Immature natural killer cell (primary cell): ENCODE measurements at places on chromosomes 7 and 10.

GRCh38 chr10:23516530-23516929 is 77.7 kb downstream of the OTUD1 start:
- DNase-seq: no peak

DNA sequence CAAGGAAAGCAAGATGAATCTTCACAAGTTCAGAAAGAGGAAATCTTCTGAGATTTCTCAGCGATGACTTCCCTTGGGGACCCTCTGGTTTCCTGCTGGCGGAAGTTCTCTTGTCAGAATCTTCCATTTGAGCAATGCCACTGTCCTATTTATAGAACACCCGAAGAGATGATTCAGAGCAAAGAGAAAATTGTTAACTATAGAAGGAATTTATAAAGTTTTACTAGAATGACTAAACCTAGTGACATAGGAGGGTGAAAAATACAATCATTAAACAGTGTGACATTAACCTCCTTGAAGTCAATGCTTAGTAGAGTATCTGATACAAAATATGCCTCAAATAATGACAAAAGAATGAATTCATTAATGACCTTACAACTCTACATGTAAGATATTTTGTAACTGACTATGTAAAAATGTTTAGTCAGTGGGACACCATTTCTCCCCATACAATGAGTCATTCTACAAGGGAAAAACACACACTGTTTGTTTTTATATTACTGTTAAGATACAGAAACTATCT is 206.5 kb upstream of the CNTNAP2 start:
- DNase-seq: no peak

DNA sequence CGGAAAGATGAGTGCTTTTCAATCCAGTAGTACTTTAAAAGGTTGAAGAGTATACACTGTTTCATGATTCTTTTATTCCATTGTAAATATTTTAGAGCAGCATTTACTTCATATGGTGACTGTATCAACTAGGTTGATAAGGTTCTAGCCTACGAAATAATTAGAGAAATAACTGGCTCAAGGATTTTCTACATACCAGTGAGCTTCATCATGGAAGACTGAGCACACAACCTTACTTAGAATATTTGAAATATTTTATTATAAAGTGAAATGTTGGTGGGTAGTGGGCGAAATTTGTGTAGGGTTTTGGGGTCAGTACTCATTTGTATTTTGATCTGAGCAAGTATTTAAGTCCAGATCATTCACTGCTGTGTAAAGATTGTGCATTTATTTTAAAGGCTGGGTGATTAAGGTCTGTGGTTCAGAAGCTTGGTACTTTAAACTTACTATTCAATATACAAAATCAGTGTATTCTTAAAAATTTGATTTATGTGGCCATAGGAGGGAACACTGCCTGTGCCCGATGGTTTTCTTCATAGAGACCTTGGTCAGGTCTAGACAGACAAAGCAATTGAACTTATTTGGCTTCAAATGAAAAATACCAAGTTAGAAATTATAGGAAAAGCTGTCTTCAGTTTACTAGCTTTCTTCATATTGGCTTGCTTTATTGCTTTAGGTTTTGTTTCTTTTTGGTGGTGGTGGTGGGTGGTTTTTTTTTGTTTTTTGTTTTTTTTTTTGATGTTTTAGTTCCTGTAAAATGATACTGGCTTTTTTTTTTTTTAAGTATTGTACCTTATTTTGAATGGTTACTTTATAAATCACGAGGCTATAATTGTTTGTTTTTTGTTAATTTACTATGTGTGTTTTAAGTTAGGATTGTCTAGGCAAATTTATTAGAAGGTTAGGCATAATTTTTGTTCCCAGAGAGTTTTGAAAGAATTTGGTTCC is 3.0 kb downstream of the KMT2E start:
- DNase-seq: no peak

DNA sequence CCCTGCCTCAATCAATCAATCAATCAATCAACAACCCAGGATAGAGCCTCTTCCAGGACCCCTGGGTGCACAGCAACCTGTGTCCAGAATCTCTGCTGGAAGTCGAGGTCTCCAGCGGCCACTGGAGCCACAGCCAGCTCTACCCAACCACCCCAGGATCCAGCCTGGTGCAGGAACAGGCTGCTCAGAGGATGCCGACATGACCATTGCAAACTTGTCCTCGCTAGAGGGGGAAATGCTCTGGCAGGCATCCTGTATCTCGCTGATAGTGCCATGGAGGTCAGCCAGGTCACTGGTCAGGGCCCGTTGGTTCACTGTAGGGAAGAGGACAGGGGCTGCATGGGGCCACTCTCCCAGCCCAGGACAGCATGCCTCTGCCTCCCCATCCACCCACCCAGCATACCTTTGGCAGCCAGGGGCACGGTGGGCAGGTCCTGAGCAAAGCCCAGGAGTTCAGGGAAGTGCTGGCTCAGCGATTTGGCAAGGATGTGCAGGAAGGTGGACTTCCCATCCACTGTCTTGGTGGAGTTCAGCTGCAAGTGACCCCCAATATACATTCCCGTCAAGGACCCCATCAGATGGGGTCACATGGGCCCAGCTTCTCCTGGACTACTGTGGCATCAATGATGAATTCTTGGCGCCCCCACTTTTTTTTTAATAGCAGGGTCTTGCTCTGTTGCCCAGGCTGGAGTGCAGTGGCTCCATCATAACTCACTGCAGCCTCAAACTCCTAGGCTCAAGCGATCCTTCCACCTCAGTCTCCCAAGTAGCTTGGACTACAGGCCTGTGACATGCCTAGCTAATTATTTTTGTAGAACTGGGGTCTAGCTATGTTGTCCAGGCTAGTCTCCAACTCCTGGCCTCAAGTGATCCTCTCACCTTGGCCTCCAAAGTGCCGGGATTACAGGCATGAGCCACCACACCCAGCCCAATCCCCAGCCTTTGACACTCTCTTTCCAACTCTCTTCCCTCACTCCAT is 49.4 kb downstream of the GRID2IP start:
- DNase-seq: no peak

DNA sequence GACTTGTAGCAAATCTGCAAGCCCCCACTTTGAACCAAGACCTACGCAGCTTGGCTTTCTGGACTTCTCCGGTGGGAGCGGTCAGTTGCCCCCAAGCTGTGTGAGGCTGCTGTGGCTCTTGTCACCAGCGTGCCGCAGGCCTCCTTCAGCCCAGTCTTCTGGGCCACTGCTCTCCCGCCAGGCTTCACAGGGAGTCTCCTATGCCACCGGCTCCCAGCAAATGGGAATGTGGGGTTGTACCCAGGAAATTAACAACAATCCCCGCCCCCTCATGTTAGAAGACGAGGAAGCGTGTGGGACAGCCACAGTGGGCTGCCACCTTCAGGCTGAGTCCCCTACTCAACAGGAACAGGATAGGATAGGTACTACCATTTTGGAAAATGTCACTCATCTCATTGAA is 4.2 kb downstream of the WDR86 start:
- no peak for DNase-seq

DNA sequence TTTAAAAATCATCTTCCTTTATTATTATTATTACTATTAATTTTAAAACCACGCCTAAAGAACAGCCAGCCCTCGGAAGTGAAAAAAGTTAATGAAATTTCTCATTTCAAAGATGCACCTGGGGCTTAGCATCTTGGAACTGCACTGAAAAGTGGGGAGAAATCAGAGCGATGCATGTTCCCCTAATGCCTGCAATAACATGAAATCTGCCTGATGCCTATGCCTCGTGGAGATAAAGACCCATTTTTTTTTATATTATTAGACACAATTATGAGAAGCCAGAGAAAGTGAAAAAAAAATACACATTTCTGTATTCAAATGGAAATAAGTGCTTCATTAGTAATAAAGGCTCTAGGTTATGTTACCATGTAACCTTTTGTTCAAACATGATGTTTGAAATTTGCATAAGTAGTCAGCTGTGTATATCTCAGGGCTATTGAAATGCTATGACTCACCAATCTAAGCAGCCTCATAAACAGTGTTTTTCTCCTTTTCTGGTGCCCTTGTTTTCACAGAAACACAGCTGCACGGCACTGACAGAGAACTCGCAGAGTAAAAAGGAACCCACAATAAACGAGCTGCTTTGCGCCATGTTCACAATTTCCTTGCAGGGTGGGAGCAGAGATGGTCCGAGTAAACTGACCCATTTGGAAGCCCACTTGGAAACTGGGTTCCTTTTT is 175.8 kb upstream of the PRKCQ start:
- DNase-seq: no peak

GRCh38 chr7:88165697-88166096 is 54.1 kb downstream of the SRI start:
- no peak for DNase-seq

DNA sequence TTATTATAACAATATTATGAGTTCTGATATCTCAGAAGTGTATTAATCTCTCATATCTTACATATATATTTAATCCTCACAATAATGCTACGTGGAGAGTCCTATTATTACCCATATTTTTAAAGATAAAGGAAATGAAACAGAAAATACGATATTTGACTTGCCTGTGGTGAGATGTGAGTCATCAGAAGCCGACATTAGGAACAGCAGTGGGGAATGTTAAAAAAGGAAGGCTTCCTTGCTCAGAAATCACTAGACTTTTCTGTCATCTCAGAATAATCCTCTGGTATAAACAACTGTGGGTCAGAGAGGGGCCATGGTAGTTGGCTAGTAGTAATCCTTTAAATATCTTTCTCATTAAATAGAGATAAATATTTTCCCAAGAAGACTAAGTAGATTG is 402.3 kb upstream of the PCDH15 start:
- no peak for DNase-seq
